Activated CD4-positive, alpha-beta T cell treated with anti-CD3 and anti-CD28 coated beads for 48 hours (primary cell): ENCODE measurements at places on chromosomes 5 and 9.
A peak's percentile ranks its signal among the peaks of the same experiment; 100 is the strongest.

DNA sequence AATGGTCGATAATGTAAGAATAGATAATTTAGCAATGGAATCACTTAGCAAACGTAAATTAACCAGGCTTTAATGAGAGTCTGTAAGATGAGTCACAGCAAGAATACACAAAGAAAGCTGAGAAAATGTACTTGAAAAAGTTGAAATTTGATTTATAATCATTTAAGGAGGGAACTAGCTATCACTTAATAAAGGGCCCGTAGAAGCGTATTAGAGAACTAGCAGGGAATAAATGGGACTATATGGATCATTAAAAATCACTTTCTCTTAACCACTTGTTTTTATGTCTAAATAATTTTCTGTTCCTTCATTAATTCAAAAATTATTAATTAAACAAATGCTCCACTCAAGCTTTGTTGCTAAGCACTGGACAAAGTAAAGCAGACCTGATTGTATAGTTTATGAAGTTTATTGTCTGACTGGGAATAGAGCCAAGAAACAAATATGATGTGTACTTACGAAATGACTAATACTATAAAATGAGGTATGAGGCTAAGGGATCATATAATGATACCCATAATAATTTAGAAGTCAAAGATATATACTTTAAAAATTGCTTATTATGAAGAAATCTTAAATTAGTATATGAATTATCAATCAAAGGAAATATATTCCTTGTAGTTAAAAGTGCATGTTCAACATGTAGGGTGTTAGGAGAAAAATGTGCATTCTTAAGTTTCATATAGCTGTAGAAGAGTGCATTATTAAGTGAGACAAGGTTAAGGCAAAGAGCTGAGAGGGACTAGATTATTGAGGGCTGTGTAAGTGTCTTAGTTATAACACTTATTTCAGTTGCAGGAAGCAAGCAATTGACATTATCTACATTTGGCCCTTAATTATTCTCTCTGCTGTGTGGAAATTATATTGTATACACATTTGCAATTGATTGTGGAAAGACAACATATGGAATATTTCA is 196.8 kb downstream of the PRDM9 start:
- no peak for DNase-seq

DNA sequence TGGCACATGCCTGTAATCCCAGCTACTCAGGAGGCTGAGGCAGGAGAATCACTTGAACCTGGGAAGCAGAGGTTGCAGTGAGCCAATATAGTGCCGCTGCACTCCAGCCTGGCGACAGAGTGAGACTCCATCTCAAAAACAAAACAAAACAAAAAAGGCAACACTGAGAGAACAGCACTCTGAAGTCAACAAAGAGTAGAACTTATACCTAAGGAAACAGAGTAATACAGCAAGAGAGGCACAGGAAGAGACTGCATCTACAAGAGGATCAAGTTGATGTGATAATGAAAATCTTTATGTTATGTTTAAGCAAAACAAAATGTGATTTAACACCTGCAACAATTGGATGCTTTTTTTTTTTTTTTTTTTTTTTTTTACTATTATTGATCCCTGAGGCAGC is 33.1 kb downstream of the FYB1 start:
- no peak for DNase-seq

GRCh38 chr5:137566780-137567179 is 67.7 kb upstream of the SPOCK1 start:
- no peak for DNase-seq

GRCh38 chr9:77879437-77879943 is 152.1 kb downstream of the GNAQ start:
- DNase-seq: no peak

- DNase-seq: peak; percentile 66
Measured at GRCh38 chr5:68216245-68217046, 890 bp downstream of the PIK3R1 start.
